Stimulated activated CD8-positive, alpha-beta memory T cell treated with anti-CD3 and anti-CD28 coated beads, Interleukin-2, amount 100 ng/mL, for 1 hour (primary cell): ENCODE measurements at places on chromosomes 7 and 10.
A peak's percentile ranks its signal among the peaks of the same experiment; 100 is the strongest.

GRCh38 chr7:92840316-92840715, 3.9 kb upstream of the CDK6 start:
- no peak for DNase-seq

GRCh38 chr7:141460781-141461715, 90.2 kb upstream of the AGK start:
- no peak for DNase-seq

GRCh38 chr10:5640501-5640900, 25.9 kb downstream of the ASB13 start:
- no peak for DNase-seq

DNA sequence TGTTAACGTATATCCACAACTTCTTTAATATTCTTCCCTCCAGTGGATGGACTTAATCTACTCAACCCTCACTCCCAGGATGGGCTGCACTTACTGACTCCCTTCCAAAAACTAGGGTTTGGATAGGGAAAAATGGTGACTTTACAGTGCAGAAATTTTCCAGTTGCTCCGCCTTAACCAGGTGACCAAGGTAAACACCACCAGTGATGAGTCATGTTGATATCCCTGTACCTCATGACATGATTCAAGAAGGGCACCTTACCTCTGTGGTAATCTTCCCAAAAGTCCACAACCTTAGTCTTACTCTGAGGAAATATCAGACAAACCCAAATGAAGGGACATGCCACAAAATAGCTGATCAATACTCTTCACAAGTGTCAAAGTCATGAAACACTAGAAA, 3.5 kb upstream of the GSTK1 start:
- DNase-seq: no peak

DNA sequence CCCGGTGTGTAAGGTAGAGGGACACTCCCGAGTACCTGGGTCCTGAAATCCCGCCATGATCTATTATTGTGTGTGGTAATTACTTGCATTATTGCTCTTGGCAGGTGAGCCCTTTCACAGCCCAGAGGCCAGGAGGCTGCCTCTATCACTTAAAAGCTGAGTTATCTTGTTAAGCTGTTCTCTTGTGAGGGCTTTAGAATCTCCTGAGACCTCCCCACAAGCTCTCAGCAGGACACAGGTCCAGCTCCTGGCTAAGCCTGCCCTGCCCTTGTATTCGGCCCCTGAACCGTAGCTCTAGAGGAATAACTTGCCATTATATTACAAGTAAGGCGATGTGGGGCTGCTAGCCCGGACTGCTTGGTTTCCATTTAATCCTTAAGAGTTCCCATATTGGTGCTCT, 13.9 kb downstream of the SND1 start:
- no peak for DNase-seq

DNA sequence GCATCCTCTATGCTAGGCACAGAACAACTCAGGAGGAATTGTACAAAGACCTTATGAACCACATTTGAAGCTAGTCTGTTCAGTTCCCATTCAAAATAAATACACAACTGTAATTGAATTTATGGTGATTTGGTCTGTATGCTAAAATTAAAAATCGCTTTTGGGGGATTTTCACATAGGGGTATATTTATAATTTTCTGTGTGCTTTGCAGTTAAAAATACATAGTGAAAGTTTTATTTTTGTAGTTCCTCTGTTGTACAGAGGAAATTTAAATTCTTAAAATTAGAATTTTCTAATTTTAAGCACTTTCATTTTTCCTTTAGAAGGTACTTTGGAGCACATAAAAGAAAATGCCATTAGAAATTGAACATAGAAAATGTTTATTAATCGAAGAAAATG, 6.9 kb downstream of the RABGEF1 start:
- no peak for DNase-seq

DNA sequence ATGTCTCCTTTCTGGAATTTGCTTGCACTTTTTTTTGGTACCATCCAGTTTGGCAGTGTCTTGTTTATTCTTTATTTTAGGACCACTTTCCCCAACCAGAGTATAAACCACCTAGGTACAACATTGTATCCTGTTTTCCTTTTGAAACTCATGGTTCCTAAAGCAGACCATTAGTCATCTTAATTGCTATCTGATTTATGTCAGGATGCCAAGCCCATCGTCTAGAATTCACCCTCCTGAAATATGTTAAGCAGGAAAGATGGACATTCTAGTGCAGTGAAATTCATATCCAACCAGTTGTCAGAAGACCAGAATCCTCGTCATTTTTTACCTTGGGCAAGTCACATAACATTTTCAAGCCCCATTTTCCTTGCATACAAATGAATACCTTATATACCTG, 223.6 kb upstream of the KMT2E start:
- no peak for DNase-seq

DNA sequence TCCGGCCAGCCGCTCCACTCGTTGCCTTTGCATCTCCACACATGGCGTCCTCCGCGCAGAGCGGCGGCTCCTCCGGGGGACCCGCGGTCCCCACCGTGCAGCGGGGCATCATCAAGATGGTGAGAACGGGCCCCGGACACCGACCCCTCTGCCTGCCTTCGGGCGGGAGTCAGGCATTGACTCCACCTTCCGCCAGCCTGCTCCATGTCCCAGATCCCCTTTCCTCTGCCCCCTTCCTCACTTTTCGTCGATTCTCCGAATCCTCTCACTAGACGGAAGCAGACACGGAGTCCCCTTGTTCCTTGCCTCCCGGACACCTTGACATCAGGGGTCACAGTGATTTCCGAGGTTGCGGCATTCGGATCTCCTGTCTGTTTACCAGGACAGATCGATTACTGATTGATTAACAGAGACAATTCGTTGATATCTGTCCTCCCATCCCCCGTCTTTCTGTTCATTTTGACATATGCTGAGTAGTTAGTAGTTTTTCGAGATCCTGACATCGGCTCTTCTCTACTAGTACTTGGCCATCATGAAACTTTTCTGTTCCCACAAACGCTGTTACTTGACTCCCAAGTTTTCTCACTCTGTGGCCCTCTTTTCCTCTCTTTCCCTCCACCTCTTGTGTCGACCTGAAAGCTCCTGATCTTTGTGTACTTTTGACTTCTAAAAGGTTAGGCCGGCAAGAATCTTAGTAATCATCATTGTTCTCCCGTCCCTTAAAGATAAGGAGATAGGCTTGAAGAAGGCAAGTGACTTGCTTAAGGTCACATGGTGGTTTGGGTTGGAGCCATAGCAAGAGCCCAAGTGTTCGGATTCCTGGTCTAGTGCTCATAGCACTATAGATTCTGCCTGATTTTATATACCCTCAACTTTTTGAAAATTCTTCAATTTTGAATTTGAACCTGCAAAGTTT, 597 bp downstream of the SND1 start:
- DNase-seq: no peak

DNA sequence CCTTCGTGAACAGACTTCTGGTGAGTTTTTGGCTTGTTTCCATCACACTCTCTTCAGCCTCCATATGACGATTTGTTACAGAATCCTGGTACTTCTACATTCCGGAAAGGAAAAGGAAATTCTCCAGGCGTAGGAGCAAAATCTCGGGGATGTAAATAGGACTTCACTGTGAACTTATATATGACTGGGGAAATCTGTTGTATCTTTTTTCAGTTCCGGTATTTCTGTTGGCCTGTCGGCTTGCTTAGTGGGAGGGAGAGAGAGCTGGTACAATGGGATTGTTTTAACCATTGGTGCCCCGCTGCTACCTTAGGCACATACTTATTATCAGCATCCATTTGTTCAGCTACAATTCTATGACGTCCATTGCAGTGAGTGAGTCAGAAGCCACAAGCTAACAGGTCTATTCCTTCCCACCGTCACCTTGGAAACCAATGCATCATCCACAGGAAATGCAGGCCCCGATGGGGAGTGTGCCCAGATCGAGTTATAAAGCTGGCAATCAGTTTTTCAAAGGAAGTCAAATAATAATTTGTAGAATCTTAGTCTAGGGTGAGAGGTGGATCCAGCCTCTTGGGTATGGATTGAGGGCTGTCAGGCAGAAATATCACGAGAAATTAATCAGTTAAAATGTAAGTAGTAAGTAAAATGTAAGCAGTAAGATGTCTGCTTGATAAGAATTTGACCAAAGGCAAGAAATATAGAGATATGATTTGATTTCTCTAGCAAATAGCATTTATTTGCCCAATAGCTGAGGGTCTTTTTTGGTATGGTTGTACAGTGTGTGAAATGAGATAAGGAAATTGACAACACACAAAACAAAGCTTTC, 92.0 kb upstream of the MKLN1 start:
- peak; percentile 47 for DNase-seq

DNA sequence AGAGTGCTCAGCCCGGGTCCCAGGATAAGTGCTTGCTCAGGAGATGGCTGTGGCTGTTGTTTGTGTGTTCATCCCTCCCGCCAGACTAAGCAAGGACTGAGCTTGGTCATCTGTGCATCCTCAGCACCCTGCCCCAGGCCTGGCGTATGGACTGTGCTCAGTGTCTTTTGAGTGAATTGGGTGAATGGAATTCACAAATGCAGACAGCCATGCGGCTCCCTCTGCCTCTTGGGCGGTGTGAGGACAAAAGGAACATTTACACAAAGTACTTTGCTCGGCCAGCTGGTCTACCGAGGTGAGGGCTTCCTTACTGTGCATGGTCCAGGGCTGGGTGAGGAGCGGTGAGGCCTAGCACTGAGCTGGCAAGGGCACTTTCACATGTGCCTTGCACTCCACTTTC, 120.2 kb downstream of the CDH23 start:
- DNase-seq: no peak
